CD4-positive, alpha-beta T cell treated with Interferon gamma for 1 hour (primary cell): ENCODE measurements at places on chromosomes 13 and 19.

DNA sequence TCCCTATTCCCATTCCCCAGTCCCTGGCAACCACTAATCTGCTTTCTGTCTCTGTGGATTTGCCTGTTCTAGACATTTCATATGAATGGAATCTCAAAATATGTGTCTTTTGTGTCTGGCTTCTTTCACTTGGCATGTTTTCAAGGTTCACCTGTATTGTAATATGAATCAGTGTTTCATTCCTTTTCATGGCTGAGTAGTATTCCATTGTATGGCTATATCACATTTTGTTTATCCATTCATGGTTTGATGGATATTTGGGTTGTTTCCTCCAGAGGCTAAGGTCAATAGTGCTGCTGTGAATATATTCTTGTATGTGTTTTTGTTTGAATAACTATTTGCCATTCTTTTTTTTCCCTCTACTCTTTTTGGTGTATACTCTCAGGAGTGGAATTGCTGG is 24.4 kb downstream of the NCAN start:
- no peak for DNase-seq

DNA sequence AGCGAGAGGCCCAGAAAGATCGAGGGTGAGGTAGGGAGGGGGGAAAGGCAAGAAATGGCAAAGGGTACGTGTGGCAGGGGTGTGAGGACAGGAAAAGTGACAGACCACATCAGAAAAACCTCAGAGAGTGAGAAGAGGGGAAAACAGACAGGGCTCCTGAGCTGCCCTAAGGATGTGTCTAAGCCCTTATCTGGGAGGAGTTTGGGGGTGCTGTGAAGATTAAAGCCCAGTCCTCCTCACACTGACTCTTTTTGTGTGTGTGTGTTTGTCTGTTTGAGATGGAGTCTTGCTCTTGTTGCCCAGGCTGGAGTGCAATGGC is 703 bp upstream of the PTH2 start:
- DNase-seq, result no peak

DNA sequence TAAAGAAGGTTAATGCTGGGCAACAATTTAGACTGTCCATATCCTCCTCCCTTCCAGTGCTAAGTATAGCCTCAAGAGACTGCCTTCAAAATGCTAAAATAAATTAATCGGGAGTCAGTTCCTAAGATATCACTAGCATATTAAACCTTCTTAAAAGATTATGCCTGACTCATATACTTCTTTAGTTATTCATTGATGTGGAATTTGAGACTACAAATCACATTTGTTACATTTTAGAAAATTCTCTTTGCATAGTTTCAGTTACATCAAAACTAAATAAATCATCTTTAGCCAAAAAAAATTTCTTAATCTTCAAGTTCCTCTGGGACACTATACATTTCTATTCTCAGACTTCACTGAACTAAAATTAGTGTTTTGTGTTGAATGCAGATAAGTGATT is 769.1 kb downstream of the PCDH9 start:
- no peak for DNase-seq

DNA sequence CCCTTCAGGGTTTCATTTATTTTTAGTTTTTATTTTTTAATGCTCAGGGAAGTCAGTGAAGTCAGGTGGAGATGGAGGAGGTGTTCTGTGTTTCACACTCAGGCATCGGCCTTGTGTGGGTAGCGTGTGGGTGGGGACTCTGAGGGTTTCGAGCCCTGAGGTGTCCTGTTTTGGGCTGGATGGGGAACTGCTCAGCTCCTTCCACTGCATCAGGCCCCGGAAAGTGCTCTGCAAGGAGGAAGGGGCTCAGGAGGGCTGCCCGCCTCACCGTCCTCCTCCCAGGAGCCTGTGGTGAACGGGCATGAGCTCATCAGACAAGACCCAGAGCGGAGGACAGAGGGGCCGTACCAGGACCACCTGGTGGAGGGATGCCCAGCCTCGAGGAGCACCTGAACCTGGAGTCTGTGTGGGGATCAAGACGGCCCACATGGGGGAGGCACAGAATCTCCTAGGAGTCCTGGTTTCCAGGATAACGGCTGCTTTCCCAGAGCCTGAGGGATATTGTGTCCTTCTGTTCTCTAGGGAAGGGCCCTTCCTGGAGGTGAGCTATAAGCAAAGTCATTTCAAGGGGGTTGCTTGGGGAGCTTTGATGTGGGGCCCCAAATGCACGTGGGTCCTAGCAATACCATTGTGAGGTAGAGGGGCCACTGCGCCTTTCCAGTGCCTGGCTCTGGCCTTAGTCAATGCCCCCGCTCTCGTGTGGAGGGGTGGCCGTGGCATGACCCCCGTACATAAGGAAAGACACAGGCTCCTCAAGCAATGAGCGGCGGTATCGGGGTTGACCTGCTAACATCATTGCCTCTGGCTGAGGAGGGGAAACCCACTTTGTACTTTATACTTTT is 13.5 kb upstream of the GAS6 start:
- DNase-seq, result no peak

DNA sequence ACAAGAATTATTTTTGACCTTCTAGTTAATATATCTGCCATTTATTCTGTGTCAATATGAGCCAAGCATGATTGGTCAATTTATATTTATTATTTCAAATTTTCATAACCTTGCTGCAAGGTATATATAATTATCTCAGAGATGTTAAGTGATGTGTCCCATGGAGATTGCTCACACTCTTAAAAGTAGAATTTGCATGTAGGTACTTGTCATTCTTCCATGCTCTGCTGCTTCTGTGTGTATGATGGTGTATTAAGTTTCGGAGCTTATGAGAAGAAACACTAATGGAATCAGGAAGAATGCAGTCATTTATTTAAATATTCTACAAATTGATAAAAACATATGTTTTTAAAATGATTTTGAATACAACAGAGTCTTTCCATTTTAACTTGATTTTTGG is 586.8 kb upstream of the MIR17HG start:
- DNase-seq, result no peak

- DNase-seq, result no peak
Observed at GRCh38 chr13:28171266-28171665, 32.9 kb downstream of the PAN3 start.

DNA sequence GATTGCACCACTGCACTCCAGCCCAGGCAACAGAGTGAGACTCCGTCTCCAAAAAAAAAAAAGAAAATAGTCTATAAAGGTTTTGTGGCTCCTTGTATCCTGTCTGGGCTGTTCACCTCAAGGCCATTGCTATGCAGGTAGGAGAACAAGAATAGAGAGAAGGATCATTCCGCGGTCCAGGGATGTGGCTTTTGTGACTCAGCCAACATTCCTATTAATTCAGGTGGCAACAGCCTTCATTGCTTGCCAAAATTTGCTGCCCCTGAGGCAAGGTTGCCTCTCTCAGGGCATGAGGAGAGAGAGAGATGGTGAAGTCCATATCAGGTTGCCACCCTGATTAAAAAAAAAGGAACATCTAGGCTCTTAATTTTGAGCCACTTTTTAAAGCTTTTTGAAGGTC is 8.0 kb downstream of the ZNF551 start:
- DNase-seq, result no peak

- no peak for DNase-seq
Observed at GRCh38 chr13:42361701-42362100, 89.7 kb downstream of the AKAP11 start.

DNA sequence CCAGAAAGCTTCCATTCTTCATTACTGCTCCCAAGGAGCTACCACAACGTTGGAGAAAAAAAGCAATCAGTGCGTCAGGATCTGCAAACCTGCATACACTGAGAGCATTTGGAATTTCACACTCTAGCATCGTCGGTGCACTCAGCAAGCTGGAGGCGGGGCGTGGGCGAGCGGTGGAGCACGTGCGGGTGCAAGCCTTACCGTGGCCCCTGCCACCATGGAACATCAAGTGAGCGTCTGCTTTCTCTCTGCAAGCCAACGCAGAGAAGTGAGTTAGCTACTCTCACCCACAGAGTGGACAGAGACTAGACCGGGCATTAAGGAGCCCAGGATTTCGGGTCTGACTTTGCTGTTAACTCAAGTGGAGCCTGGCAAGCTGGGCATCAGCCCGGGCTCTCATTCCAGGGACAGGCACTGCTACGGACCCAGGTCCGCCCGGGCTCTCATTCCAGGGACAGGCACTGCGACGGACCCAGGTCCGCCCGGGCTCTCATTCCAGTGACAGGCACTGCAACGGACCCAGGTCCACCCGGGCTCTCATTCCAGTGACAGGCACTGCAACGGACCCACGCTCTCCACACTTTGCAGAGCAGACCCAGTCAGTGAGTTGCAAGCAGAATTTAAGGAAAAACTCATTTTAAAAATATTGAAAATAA is 124.1 kb upstream of the SPACA7 start:
- DNase-seq, result no peak

- no peak for DNase-seq
Observed at GRCh38 chr13:86464193-86464592, 665.0 kb upstream of the SLITRK6 start.

- DNase-seq, result no peak
Observed at GRCh38 chr13:31351376-31351775, 151.6 kb downstream of the B3GLCT start.

DNA sequence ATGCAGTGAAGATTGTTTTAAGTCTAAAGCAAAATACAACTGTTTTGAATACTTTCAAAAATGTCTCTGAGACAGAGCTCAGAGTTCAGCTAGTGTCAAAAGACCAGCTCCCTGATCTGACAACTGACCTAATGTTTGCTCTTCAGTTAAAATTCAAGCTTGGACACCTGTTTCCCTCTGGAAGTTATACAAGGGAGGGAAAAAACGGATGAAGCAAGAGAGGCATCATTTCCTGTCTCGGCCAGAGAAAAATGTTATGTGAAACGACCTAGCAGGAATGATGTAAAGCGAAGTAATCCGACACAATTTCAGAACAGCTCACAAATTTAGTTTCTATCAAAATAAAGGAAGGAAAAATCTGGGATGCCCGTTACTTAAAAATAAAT is 59.4 kb downstream of the ZAR1L start:
- no peak for DNase-seq

DNA sequence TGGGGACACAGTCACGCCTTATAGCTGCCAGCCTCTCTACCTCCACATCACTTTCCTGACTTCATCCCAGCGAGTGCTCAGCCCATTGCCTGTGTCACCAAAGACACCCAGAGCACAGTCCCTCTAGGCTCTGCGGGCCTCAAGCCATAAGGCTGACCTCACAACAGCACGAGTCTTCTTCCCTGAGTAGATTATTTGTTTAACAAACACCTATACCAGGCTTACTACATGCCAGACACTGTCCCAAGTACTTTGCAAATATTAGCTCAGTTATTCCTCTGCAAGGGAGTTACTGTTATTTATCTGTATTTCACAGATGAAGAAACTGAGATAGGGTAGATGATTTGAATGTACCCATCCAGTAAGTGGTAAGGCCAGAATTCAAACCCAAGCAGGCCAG is 504.3 kb downstream of the COG6 start:
- no peak for DNase-seq

DNA sequence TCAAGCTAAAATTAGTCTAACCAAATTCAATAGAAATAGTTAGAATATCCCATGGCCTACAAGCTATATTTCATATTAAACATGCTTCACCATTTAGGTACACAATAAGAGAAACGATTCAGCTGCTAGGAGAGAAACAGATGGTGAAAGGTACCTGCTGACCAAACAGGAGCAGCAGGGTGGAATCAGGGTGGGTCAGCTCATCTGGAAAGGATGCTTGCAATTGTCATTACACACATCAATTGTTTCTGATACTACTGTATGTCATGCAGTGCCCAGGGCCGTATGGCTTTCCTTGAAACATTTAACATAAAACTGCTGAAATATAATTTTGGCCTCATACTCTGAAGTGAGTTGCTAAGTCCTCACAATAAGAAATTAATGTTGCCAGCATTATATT is 776.0 kb downstream of the DACH1 start:
- no peak for DNase-seq

- DNase-seq, result no peak
Observed at GRCh38 chr13:54004026-54004699, 975.5 kb downstream of the OLFM4 start.

DNA sequence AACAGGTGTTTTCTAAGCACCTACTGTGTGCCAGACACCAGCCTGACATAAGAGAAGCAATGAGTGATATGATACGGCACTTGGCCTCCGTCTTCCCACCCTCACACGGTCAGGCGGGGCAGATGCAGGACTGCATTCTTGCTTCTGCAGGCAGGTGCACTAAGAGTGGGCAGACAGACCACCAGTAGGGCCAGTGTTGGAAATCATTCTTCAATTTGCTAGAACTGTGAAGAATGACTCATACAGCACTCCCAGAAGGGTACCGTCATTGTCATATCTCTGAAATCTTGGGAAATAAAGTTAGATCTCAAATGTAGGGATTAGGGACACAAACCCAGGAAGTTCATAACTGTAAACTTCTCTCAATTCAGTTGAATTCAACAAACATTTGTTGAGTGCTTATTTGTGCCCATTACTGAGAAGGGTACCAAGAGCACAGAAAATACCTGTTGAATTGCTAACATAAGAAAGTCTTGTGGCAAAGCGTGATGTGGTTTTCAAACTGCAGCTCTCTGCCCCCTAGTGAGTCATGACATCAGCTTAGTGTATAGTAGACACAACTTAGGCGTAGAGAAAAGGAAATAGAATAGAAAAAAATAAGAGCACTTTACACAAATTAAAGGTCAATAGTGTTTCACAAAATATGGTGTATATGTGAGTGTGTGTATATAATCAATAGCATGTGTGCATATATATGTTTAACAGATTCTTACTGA is 76.1 kb downstream of the TEX26 start:
- DNase-seq, result no peak

GRCh38 chr19:32661318-32661717 is 13.7 kb downstream of the ANKRD27 start:
- no peak for DNase-seq

DNA sequence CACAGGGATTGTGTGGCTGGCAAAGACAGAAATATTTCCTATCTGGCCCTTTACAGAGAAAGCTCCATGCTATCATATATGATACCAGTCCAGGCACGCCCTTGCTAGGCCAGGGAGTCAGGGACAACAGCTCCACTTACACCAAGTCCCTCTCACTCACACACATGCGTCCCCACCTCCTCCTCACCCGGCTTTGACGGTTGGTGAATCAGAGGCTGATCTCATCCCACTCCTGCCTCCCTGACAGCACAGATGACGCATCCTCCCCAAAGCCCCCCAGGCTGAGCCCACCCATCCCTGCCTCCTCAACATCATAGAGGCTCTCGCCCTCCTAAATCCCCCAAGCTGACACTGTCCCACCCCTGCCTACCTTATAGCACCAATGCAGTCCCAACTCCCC is 62.7 kb downstream of the F2RL3 start:
- DNase-seq, result no peak

GRCh38 chr13:65414187-65414586 is 1815.9 kb downstream of the PCDH9 start:
- no peak for DNase-seq

- DNase-seq, result no peak
Observed at GRCh38 chr19:40155749-40156265, 35.4 kb upstream of the MAP3K10 start.

GRCh38 chr13:62162860-62163259 is 747.2 kb upstream of the PCDH20 start:
- no peak for DNase-seq

- no peak for DNase-seq
Observed at GRCh38 chr13:19910336-19911072, 47.1 kb upstream of the ZMYM5 start.
